Placental pericyte (primary cell): ENCODE measurements at places on chromosomes 1 and 21. TPM values are rescaled to one million over a fixed set of nuclear protein-coding genes. Genes with fewer than 3 reads are reported as not detected.

Gene UHMK1
- 41.8 and 119 TPM in 2 replicates for total RNA-seq

Gene BRINP3
- total RNA-seq, result not detected in 2 replicates

Gene ACKR1
- not detected in 2 replicates for total RNA-seq

Gene RASSF5
- 0.72 and 5.5 TPM in 2 replicates for total RNA-seq

Gene CD164L2
- not detected in 2 replicates for total RNA-seq

Gene HMCN1
- 4.2 and 5.5 TPM in 2 replicates for total RNA-seq

Gene CD52
- total RNA-seq, result not detected in 2 replicates

Gene CELSR2
- total RNA-seq, result 1.3 and 1.8 TPM in 2 replicates

Gene CENPF
- 1.1 and 71.9 TPM in 2 replicates for total RNA-seq

Gene HYI
- 126 and 202 TPM in 2 replicates for total RNA-seq

Gene SLC25A34
- total RNA-seq, result 0.22 and 0.43 TPM in 2 replicates

Gene SPRR2A
- total RNA-seq, result not detected in 2 replicates

Gene RNU1-2
- under 0.01 TPM in 2 replicates for total RNA-seq

Gene OR2L5
- not detected in 2 replicates for total RNA-seq

Gene GUCA2A
- not detected in 2 replicates for total RNA-seq
